Sciatic nerve (tissue), 2 donors: ENCODE measurements at places on chromosomes 1 and 21.

DNA sequence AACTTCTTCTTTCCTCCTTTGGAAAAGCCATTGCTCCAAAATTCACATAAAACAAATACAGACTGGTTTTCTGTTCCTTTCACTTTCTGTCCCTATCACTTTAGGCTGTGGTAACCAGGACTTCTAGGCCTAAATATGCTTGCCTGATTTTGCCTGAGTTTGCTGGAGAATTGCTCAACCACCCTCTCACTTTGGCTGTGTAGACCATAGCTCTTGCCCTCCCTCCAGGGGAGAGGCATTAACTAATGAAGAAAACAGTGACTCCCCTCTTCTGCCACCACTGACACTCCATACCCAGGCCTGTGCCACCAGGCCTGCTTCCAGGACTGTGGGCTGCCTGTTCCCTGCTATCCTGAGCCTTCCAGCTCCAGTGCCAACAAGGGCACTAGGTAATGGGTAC is 163.5 kb downstream of the TOMM20 start:
- DNase-seq, result peak; percentile 31

DNA sequence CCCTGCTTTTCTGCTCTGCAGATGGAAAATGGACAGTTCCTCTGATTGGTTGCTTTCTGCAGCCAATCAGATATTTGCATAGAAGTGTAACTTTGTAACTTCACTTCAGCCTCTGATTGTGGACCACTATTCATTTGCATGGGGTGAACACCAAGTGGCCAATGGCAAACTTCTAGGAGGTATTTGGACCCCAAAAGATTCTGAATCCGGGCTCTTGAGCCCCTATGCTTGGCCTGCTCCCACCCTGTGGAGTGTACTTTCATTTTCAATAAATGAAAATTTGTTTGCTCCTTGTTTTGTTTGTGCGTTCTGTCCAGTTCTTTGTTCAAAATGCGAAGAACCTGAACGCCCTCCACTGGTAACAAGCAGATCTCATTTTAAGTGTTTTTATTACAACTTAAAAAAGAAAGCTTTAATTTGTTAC is 6.4 kb upstream of the GSTM4 start:
- DNase-seq, result no peak

- DNase-seq, result no peak
Measured at GRCh38 chr1:174960362-174960761, 39.4 kb upstream of the CACYBP start.

GRCh38 chr1:239418681-239419080 is 32.3 kb downstream of the CHRM3 start:
- DNase-seq, result no peak

- no peak for DNase-seq
Measured at GRCh38 chr1:215397106-215397505, 170.0 kb upstream of the KCTD3 start.

GRCh38 chr1:31848381-31848897 is 32.6 kb upstream of the SPOCD1 start:
- DNase-seq, result no peak

- no peak for DNase-seq
Measured at GRCh38 chr1:94122201-94122970, 1.4 kb upstream of the ABCA4 start.

- DNase-seq, result no peak
Measured at GRCh38 chr21:16608209-16608830, 878.5 kb downstream of the USP25 start.

DNA sequence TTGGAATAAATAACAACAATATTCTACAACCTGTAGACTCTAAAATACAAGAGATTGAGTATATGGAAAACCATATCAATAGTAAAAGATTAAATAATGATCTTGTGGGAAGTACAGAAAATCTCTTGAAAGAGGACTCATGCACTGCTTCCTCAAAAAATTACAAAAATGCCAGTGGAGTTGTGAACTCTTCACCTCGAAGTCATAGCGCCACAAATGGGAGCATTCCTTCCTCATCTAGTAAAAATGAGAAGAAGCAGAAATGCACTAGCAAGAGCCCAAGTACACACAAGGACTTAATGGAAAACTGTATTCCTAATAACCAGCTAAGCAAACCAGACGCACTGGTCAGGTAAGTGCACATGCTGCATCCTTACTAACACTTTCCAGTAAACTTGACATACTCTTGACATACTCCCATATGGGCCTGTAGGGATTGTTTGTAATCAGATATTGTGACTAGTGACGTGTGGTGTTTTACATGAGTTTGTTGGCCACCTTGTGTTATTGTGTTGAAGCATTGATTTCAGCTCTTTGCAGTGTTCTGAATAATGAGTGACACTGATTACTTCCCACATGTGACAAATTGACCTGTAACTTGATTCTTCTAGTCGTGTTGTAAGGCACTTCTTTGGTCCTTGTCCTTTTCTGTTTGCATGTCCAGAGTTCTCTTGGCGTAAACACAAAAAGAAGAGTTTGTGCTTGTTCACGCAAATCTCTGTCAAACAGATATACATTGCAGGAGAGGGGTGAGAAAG is 28.0 kb downstream of the MACO1 start:
- no peak for DNase-seq

GRCh38 chr1:184972315-184973055 is 1.8 kb downstream of the NIBAN1 start:
- no peak for DNase-seq

DNA sequence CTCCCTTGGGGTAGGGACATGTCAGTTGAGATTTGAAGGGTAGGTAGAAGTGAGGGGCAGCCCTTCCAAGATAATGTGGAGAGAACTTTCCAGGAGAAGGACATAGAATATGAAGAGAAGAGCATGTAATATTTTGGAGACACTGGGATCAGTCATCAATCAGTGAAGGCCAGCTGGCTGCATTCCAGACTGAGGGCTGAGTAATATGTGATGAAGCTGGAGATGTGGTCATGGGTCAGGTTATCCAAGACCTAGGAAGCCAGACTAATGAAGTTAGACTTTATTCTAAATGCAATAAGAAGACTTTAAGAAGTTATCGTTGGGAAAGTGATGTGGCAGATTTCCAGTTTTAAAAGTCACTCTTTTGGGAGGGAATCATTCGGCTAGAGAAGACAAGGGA is 262.0 kb downstream of the HMCN1 start:
- peak; percentile 62 for DNase-seq
